CD4-positive, alpha-beta T cell treated with Interleukin-6 for 4 hours (primary cell): ENCODE measurements at places on chromosomes 4 and X.
A peak's percentile ranks its signal among the peaks of the same experiment; 100 is the strongest.

DNA sequence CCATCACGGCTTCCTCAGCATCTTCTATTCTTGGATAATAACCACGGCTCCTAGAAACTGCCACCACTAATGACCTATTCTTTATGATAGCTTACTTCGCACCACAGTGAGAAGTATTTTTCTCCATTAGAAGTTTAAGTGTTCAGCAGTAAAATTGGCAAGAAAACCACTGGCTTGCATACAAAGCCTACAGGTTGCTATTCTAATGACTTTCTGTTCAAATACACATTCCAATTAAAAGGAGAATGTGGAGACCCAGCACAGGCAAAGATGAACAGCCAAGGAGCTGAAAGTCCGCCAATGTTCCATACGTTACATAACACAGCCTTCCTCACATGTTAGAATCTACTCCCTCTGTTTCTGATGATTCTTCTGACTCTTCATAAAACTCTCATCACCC is 875.0 kb upstream of the PRKX start:
- no peak for DNase-seq

DNA sequence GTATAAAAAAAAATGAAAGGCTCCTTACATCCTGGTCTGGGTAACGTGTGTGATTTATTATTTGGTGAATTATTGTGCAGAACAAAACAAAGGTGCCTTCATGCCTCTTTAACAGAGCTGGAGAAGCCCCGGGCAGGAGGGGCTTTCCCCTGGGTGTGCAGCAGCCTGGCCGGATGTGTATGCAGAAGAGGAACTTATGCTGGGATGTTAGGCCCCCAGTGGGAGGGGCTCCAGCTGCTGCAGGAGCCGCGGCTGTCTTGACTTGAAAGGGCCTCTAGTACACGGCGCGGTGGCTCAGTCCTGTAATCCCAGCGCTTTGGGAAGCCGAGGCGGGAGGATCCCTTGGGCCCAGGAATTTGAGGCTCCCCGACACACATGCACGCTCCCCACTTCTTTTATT is 16.0 kb downstream of the CCNQ start:
- DNase-seq, result peak; percentile 76

GRCh38 chrX:120200851-120201250 is 42.4 kb downstream of the RHOXF2 start:
- DNase-seq, result no peak

DNA sequence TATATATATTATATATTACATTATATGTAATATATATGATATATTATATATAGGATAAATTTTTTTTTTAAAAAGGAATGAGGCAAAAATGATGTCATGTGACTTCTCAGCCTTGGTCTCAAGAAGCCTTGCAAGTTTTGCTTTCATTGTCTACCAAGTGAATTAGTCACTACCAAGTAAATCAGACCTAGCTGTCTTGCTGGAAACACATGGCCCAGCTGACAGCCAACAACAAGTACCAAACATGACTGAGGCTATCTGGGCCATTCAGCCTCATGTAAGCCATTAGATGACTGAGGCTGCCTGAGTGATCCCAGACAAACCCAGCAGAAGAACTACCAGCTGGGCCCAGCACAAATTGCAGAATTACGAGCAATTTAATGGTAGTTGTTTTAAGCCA is 44.9 kb downstream of the HAND2 start:
- no peak for DNase-seq

- no peak for DNase-seq
Observed at GRCh38 chrX:101370888-101371504, 15.0 kb downstream of the BTK start.

GRCh38 chr4:80182237-80182866 is 15.0 kb upstream of the PRDM8 start:
- peak; percentile 43 for DNase-seq

GRCh38 chr4:184359888-184360287 is 114.5 kb downstream of the IRF2 start:
- no peak for DNase-seq

DNA sequence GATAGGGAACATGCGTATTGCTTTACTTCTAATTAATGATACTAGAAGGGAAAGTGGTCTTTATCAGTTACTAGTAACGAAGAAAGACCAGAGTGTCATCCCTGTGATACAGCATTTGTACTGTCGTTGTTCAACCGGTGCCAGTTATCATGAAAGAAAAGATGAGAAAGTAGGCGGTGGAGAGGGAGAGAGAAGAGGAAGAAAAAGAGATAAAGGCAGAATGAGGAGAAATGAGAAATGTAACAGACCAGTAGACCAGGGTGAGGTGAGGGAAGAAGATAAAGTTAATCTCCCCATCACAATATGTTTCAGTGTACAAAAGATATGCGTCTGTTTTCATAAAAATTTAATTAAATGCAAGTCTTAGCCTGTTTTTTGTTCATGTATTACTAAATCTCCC is 135.2 kb upstream of the HPGD start:
- DNase-seq, result no peak

DNA sequence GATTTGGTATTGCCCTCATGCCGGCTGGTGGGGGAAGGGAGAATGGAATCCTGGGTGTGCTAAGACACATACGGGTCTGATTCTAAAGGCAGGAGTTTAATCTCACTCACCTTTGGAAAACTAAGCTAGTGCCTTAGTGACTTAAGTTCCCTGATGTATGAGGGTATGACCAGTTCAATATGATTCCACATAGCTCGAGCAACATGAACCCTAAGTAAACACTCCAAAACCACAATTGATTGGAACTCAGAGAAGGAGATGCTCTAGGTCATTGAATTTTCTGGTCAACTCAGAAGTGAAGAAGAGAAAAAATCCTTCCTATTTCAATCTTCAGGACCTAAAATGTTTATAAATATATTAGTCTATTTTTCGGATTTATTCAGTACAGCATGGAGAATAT is 420.1 kb upstream of the INTU start:
- no peak for DNase-seq

GRCh38 chr4:76214177-76214675 is 602 bp upstream of the SCARB2 start:
- peak; percentile 20 for DNase-seq
